ENCODE measurements at places on chromosomes 12 and 14.

DNA sequence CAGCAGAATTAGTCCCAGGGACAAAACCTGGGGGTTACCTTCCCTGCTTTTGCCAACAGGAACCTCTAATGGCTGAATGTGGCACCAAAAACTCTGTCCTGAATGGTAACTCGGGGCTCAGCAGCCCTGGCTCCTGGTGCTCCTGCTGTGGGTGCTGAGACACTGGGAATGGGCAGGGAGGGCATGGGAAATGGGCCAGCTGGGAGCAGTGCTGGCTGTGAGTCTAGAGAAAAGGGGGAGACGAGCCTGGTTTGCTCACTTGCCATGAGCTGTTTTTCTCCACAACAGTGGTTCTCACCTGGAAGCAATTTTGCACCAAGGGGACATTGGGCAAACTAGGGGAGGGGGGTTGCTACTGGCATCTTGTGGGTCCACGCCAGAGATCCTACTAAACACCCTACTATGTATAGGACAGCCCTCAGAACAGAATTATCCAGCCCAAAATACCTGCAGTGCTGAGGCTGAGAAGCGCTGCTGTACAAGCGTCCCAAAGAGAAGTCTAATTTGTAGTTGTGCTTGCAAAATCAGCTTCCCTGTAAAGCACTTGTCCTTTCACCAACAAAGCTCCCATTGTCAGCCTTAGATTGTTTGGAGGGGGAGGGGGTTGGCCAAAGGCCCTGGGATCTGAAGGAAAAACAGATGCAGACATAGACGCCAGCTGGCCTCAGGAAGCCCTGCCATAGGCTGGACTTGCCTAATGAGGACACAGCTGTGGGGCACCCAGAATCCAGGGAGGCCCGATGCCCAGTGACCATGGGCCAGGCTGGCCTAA lies 3.6 kb downstream of the LRRC74A start:
- no peak for DNase-seq

- DNase-seq = peak; percentile 87
Measured at GRCh38 chr14:93959239-93960107, 16.9 kb downstream of the ASB2 start.

GRCh38 chr14:37027188-37027824 lies 145.1 kb downstream of the SLC25A21 start:
- no peak for DNase-seq

- no peak for DNase-seq
Measured at GRCh38 chr12:40446385-40446784, 221.6 kb downstream of the LRRK2 start.

DNA sequence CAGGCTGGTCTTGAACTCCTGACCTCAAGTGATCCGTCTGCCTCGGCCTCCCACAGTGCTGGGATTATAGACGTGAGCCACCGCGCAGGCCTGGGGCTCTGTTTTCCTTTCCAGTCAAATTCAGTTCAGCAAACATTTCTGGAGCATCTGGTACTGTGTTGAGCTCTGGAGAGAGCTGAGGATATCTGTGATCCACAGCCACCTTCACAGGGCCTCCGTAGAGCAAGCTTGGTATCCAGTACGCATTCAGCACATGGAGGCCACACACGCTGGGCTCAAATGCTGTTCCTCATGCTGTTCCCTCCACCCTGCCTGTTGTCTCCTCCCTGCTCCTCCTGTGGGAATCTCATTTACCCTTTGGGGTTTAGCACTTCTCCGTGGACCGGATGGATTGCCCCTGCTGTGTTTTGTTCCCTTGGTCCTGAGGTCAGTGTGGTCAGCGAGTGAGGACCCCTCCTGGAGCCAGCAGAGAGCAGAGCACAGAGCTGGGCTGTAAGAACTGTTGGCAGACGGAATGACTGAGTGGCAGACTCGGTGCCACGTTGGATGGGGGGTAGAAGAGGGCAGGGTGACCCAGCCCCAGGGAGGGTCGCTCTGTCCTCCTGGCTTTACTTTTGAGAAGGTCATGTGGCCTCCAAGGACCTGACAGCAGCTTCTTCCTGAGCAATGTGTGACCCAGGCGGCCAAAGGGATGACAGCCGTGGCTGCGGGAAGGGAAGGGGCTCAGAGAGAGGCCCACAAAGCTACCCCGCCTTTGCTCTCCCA lies 891 bp downstream of the RPS6KL1 start:
- no peak for DNase-seq

- no peak for DNase-seq
Measured at GRCh38 chr14:19729763-19730162, 13.6 kb upstream of the OR4Q3 start.

GRCh38 chr12:126570566-126570965 lies 1505.3 kb downstream of the AACS start:
- no peak for DNase-seq

DNA sequence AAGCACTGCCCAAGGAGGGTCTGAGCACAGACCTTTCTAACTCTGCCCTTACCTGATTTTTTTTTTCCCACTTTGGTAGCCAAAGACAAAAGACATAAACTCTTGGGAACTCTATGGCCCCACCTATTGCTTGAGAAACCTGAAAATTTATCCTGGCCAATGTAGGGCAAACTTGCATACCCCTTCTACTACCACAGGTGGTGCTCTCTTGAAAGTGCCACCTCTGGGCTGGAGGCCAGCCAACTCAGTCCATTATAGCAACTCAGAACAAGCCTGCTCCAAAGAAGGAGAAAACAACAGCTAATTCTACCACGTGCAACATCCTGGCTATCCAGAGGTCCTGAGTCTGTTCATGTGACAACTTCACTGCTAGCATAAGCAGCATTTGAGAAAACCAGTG lies 55.7 kb upstream of the ABCD2 start:
- no peak for DNase-seq

DNA sequence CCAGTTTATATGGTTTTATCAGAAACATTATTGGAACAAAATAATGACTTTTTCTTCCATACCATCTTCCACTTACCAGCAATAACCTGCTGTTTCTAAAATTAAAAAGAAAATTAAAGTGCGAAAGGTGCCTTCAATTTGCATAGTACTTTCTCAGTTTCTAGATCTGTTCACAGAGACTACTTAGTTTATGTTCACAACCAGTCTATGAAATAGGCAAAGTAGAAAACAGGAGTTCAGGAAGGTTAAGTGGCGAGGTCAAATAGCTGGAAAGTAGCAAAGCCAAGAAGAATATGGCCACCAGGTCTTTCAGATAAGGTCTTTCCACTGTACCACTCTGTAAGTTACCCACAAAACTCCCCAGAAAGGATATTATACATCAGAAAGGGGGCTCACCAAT lies 63.3 kb downstream of the BMP4 start:
- DNase-seq = no peak

GRCh38 chr12:32698285-32698684 lies 19.2 kb downstream of the DNM1L start:
- DNase-seq = no peak

GRCh38 chr12:53219292-53219955 lies 12.4 kb upstream of the ITGB7 start:
- peak; percentile 52 for DNase-seq

GRCh38 chr14:88154926-88155325 lies 150.0 kb downstream of the GPR65 start:
- DNase-seq = no peak

DNA sequence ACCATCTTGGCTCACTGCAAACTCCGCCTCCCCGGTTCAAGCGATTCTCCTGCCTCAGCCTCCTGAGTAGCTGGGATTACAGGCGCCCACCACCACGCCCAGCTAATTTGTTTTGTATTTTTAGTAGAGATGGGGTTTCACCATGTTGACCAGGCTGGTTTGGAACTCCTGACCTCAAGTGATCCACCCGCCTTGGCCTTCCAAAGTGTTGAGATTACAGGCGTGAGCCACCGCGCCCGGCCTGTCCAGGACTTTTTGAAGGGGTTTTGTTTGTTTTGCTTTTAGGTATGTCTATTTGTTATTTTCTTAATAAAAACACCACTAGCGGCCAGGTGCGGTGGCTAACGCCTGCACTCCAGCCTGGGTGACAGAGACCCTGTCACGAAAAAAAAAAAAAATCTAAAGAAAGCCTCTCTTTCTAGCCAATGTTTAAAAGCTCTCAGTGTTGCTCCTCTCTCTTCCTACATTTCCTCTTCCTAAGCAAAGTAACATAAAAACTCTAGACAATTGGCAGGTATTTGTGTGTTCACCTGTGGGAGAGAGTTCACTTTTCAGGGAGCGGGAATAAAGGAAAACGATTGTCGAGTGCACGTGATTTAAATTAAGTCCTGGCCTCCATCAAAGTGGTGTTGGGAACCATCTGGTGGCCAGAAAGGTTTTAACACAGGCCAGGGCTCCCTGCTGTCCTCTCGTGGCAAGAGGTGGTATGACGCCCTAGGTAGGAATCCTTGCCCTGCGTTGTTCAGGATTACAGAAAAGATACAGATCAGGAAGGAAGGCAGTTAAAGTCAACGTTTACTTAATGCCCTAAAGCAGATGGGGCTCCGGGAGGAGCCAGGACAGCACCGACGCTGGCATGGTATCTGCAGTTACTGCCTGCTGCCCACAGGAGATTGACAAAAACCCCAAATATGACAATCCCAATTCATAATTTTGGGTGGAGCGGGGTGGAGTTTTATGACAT lies 36.2 kb upstream of the ATP23 start:
- DNase-seq = peak; percentile 85

DNA sequence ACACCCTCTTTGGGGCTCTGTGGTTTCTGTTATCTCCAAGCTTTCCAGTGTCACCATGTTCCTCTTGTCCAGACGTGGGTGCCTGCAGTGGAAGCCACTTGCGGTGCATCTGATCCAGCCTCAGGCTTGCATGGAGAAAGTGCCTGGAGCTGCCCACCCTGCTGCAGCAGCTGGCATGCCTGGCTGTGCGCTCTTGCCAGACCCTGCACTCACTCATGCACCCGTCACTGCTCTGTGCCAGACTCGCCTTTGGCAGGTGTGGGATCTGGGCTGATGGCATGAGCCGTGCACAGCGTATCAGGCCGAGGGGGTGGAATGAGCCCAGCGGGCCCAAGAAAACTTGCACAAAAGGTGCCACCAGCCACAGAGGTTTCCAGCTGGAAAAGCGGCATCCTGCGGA lies 105.1 kb downstream of the MNAT1 start:
- DNase-seq = no peak

DNA sequence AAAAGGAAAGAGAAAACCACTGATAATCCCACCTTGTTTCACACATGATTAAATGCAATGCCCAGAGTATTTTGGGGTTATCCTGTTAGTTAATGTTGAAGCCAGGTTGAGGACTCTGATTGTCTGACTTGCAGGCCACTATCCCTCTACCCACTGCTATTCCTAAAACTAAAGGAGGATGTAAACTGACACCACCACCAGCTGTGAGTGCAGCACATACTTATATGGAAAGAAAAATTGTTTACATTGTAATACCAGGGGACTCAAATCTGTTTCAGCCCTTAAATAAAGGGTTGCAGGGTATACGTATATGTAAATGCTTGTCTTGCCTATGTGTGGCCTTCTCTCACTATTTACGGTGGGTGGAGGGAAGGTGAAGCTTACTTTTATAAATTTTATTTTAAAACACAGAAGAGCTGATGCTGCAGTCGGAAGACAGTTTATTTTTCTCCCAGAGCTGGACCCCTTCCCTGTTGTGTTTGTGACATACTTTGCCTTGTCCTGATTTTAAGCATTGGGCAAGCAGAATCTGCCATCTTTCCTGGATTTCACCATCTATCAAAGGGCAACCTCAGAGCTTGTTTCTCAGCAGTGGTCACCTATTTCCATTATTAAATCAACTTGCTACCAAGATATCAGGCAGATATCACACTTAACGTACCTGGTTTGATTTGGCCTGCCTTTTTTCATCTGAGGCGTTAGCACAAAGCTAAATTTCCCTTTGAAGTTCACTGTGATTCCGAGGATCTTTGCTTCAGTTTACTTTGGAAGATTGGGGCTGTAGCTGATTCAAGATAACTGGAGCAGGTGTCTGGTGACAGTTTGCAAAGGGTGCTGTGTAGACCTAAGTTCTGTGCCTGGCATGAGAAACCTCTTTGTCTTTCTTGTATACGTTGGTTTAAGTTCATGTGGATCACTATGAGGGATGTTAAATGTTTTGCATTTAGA lies 25.2 kb downstream of the DAAM1 start:
- DNase-seq = no peak

DNA sequence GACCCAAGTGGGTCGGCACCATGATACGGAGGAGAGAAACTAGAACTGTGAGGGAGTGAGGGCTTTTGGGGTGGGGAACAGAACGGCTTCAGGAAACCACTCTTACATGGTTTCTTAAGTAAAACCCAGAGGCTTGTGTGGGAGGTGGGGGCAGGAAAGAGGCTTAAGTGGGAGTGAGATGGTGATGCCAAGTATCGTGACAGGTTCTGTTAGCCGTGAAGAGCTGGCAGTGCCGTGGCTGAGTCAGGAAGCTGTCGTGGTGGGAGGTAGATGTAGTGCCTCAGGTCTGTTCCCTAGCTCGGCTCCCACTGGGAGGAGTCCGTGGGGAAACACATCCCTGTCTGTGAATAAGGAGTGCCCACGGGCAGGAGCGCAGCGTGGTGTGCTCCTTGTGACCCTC lies 185.8 kb upstream of the FKBP4 start:
- no peak for DNase-seq

DNA sequence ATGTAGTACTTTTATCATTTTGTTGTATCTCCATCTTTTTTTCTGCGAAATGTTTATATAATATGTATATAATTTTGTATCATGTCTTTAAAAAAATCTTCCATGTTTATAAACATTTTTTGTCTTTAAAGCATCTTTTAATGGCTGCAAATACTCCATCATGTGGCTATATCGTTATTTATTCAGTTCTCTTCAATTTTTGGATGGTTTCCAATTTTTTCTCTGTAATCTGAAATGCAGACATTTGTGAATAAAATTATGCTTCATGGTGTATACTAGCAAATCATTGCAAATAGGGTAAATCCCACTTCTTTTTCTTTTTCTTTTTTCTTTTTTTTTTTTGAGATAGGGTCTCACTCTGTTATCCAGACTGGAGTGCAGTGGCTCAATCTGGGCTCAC lies 54.0 kb downstream of the CPSF2 start:
- DNase-seq = no peak

DNA sequence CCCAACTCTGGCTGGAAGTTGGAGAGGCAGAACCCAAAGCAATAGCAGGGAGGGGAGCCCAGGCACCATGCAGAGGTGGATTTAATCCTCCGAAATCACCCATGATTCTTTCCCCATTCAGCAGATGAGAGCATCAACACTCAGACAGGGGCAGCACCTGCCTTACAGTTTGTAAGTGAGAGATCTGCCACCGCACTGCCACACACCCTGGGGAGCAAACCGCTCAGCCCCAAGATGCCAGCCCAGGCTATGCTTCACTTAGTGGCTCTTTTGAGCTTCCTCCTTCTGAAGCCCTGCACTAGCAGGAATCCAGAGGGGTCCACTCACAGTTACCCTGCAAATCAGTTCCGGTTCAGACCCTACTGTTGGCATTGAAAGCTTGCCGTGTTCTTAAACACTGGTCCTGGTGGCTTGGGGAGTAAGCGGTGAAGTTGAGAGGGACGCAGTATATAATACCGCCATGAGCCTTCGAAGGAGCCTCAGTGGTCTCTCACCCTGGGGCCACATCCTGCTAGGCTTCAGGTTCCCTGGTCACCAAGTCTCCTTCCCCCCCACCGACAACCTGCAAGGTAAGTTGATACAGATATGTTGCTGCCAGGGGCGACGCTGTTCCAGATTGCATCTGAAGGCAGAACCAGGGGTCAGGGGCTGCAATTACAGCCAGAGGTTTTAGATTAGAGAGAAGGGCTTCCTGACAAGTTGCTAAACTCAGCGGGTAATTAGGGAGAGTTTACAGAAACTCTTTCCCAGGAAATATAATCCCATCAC lies 72.0 kb upstream of the CCND2 start:
- DNase-seq = no peak

- DNase-seq = no peak
Measured at GRCh38 chr12:30263434-30263833, 432.2 kb downstream of the IPO8 start.

Data from activated T-cell treated with anti-CD3 and anti-CD28 coated beads, Interleukin-2, amount 50 U/mL, for 4 hours (primary cell).